ELF-1 (cell line): ENCODE measurements at places on chromosomes 5 and 9.

- no peak for DNase-seq
These were observed 280.1 kb upstream of the PDE4D start for GRCh38 chr5:60173667-60174066.

DNA sequence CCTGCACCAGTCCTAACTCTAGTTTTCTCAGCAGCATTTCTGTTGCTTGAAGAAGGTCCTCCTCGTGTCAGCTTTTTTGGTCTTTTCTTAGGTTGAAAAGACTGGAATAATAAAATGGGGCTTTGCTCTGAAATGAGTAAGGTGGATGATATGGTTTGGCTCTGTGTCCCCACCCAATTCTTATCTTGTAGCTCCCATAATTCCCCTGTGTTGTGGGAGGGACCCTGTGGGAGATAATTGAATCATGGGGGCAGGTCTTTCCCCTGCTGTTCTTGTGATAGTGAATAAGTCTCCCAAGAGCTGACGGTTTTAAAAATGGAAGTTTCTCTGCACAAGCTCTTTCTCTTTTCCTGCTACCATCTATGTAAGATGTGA, 53.6 kb downstream of the LIX1 start:
- DNase-seq: no peak

GRCh38 chr5:100758780-100759179, 144.3 kb downstream of the ST8SIA4 start:
- no peak for DNase-seq

DNA sequence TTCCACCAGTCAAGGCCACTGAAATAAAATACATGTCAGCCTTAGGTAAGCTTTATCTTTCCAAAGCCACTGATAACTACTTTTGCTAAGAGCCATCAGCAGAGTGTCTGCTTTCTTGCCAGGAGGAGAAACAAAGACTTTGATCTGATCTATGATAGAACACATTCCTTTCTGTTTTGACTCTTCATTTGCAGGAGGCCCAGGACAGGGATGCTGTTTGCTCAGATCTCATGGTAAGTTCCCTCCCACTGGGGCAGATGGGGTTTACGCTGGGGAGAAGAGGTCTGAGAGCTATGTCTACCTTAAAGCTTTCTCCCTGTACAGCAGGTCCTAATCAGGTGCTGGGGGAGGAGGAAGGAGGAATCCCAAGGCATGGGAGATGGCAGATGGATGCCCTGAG, 497.6 kb downstream of the NTRK2 start:
- peak; percentile 13 for DNase-seq

DNA sequence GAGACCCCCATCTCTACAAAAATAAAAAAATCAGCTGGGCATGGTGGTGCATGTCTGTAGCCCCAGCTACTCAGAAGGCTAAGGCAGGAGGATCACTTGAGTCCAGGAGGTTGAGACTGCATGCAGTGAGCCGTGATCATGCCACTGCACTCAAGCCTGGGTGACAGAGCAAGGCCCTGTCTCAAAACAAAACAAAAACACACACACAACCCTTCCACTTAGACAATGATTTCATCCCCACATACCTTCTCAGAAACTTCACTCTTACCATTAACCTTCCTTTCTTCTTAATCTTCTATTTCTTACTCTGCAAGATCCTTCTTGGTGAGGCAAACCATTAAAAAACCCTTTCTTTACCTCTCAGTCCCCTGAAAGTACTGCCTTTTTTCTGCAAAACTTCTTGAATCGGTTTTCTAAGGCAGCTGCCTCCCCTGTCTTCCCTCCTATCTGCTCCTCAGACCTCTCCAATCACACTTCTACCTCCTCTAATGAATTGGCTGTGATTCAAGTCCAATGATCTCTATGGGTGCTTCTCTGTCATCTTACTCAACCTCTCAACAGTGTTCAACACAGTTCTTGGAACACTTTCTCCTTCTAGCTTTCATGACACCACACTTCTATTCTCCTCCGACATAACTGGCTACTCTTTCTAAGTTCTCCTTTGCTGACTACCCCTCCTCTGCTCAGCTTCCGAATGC, 47.3 kb downstream of the PFDN1 start:
- no peak for DNase-seq

GRCh38 chr5:43702815-43703214, 99.8 kb downstream of the NNT start:
- DNase-seq: peak; percentile 22

DNA sequence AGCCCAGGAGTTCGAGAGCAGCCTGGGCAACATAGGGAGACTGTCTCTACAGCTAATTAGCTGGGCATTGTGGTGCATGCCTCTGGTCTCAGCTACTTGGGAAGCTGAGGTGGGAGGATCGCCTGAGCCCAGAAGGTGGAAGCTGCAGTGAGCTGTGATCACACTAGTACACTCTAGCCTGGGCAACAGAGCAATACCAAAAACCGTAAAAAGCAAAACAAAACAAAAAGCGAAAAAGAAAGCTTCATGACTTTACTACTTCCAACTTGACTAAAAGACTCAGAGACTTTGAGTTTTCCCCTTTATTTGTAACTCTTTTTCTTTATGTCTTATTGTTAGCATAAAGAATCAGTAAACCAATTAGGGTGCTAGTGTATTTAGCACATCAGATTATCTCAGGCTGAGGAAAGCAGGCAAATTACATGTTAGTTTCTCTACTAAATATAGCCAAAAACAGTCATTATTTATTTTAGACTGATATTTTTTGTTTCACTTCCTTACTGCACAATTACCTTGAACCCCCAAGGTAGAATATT, 5.4 kb downstream of the RAD17 start:
- DNase-seq: no peak

DNA sequence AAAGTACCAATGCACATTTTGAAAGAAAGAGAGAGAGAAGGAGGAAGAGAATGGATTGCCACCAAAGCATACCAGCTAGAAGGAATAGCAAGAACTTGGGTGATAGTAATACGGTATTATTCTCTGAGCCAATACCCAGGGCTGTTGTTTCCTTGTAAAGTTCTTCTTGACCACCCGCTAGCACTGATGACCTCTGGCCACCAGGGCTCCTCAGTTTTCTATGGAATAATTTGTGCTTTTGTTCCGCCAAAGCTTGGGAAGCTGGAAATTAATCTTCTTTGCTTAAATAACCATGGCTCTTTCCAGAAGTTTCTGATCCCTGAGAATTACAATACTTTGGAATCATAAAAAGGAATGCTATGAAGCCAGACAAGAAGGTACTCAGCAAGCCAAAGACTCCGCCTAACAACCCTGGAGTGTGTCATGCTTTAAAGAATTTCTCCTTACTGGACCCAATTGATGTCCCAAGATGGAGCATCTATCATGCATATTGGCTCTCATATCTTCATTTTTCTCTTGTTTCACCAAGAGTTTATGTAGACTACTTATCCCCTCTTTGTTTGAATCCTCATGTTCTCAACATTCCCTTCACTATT, 29.8 kb downstream of the OR2K2 start:
- no peak for DNase-seq

DNA sequence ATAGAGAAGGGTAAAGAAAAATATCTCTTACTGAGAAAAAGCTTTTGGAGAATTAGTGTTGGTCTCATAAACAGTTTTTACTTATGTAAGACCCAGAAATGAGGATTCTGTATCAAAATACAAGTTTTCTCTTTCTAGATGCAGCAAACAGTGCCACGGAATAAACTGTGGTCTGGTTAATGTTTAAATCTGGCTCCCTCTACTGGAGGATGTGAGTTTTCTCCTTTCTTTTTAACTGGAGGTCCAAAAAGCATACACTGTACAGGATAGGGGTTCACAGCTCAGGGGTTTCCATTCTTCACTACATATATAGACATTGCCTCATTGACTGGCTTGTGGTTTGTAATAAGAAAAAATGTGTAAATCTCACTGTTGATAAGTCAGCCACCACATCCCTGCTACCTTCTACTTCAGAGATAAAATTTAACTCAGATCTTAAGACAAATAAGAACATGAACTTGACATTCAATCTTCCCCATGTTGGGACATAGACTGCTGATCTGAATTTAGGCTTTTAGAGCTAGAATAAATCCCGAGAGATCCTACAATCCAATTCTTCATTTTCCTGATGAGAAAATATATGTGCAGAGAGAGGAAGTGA, 98.9 kb downstream of the CFAP95 start:
- peak; percentile 25 for DNase-seq

GRCh38 chr5:110265162-110265561, 461.3 kb downstream of the TMEM232 start:
- DNase-seq: no peak

- DNase-seq: peak; percentile 55
These were observed 164.8 kb upstream of the MSX2 start for GRCh38 chr5:174559566-174560090.

DNA sequence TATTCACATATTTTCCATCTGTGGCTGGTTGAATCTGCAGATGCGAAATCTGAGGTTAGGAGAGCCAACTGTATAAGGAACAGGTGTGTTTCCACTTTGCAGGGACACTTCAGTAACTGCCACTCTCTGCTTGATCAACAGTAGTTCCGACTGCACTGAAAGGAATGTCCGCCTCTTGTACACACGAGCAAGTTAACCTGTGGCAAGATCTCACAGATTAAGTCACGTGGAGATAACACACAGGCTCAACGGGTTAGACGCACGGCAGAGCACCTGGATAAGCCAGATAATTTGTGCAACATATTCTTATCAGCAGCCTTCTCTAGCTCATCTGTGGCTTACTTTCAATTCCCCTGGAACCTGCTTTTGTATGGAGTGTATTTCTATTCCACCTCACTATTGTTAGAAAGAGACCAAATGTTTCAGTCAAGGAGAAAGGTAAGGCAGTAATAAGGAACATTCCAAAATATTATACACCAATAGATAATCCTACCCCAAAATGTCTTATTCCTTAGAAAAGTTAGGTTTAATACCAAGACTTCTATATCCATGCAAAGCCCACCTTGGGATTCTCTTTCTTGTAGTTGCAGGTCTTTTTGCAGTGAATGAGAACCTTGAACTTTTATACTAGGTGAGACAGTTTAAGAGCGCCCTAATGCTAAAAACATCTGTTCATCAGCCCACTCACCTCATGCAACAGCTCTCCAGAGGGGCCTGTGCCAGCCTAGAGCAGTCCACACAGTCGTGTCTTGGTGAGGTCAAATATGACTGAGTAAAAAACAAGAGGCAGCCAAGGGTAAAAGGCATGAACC, 6.5 kb upstream of the C9 start:
- no peak for DNase-seq

DNA sequence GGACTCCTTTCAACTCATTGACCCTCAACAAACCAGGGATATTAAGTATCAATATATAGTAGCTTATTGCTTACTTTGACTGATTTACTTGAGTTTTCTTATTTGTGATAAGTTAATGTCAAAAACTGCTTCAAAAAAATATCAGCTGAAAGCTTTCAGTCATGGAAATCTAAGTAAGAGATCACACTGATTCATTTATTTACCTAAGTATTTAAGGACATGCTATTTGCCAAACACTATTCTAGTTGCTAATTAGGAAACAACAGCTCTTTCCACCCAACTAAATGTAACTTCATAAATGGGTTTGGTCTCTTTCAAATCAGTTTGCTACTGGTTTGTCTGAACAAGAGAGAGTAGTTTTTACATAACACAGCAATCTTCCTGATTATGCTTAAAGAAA, 48.2 kb downstream of the CHD1 start:
- DNase-seq: no peak

DNA sequence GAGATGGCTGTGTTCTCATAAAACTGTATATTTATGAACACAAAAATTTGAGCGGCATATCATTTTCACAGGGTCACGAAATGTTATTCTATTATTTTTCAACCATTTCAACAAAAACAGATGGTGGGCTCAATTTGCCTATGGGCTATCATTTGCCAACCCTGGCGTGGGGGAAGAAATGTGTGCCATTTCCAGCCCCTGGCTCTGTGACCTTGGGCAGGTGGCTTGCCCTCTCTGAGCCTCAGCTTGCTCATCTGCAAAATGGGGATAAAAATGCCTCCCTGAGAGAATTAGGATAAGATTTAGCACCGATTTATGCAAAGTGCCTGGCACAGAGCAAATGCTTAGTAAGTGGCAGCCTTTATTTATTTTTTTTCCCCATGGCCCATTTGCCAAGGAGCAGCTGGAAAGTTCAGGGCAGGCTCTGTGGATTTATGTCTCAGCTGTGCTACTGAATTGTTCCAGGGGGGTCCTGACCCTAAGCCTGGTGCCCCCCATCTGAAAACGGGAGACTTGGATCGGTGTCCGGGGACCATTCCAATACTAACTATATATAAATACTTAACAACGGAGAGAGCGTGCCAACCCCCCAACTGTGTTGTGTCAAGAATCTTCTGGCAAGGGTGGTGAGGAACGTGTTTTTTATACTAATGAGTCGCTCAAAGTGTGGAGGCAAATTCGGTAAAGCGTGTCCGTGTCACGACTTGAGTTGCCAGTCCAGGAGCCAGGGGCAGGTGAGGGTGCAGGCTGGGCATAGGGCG, 34.5 kb downstream of the HRH2 start:
- DNase-seq: no peak

- DNase-seq: no peak
These were observed 23.3 kb downstream of the UGCG start for GRCh38 chr9:111919875-111920274.

GRCh38 chr9:126859111-126859510, 1.3 kb upstream of the ZBTB34 start:
- DNase-seq: no peak

- no peak for DNase-seq
These were observed 60.3 kb downstream of the S1PR3 start for GRCh38 chr9:89051421-89052025.

DNA sequence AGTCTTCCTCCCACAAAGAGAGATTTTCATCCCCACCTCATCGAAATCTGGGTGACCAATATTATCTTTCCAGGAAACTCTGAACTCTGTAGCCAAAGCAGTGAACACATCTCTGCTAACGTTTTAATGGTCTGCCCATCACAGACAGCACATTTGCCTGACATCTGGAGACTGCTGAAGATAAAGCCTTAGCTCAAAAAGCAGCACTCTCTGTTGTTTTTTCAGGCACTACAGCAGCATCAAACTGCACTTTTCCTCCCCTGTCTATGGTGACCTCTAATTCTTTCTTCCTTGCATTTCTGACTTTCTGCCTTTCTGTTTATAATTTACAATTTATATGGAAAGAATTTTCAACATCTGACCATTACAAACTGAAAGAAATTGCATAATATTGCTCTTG, 66.8 kb downstream of the RAB3C start:
- no peak for DNase-seq

- no peak for DNase-seq
These were observed 1243.4 kb downstream of the MAT2B start for GRCh38 chr5:164748861-164749260.

DNA sequence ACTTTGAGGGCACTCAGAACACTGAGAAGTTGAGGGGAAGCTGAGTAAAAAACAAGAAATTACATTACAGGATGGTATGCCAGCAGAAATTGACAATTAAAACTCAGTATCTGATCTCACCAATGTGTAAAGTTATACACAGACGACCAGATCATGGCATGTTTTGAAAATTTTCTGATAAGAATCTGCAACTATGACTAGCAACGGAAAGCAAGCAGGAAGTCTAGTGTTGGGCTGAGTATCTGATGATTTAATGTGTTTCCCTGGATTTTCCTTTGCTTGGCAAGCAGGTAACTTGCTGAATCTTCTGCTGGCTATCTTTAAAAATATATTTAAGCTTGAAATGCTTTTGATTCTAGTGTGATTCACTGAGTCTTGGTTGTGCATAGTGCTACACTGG, 5.2 kb upstream of the GCNT4 start:
- no peak for DNase-seq
